Inflammatory macrophage treated with lipopolysaccharide for 1 hour (primary cell): ENCODE measurements at places on chromosomes 11 and 22.

- DNase-seq, result no peak
These were observed 60.5 kb downstream of the BCR start for GRCh38 chr22:23240639-23241389.

- no peak for DNase-seq
These were observed 366.9 kb downstream of the BRD1 start for GRCh38 chr22:49460592-49461281.

DNA sequence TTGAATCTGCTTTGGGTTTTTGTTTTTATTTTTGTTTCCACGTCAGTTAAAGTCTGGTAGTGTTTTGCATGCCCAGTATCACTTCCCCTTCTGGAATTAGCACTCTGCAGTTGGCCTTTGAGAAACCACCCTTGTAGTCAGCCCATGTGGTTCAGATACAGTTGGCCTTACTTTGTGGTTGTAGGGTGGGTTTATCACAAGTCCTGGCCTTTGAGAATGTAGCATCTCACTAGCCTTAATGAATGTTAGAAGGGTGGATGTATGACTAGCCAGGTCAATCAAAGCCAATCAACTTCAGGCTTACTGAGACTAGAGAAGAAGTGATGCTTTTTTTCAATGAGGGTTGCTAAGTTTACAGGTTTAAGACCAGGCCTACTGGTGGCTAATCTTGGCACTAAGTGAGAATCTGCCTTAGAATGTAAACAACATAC, 19.8 kb downstream of the ARL14EP start:
- peak; percentile 66 for DNase-seq

DNA sequence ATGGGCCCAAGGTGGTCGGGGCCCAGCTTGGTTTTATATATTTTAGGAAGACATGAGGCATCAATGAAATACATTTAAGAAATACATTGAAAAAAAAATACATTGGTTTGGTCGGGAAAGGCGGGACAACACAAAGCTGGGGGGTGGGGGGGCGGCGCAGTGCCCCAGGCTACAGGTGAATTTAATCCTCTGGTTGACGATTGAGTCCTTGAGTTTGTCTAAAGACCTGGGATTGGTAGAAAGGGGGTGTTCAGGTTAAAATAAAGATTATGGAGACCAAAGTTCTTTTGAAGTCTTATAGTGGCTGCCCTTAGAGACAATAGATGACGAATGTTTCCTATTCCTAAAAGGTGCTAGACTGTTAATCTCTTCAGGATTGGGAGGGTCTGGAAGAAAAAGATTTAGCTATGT, 3.1 kb downstream of the IFITM1 start:
- no peak for DNase-seq

DNA sequence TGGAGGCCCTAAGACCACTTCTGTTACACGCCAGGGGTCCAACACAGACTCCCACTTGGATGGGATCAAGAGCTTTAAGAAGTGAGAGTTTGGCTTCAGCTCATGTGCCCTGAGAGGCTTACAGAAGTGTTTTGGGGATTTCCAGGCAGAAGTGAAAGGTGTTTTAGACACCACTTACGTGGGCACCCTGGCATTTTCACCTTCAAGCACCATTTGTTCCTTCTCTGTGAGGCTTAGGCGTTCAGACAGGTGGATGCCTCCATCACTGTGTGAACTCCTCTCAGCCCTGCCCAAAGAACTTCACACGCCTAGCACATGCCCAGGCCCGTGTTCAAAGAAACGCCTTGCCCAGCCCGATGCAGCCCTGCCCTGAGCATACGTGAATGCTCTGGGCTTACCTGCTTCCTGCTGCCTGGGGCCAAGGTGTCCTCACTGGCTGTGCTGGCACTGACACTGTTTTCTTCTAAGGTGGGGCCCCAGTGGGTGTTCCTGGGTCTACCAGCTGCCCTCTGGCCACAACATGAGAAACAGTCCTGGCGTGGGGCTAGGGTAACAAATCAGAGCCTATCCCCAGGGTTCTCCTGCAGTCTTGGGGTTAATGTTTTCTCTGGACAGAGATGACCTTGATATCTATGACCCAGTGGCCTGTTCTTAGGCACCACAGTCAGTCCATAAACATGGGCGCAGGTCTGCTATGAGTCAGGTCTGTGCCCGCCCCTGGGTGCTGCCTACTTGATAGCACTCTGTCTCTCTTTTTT, 34.0 kb downstream of the AMPD3 start:
- no peak for DNase-seq

- no peak for DNase-seq
These were observed 12.2 kb downstream of the MED19 start for GRCh38 chr11:57699813-57700212.

- DNase-seq, result no peak
These were observed 62.7 kb upstream of the FIBIN start for GRCh38 chr11:26931248-26931631.
